ENCODE measurements at places on chromosomes 3 and 15.

- DNase-seq = no peak
These were observed 18.5 kb upstream of the C3orf62 start for GRCh38 chr3:49295489-49296058.

- no peak for DNase-seq
These were observed 2.9 kb upstream of the MKRN2 start for GRCh38 chr3:12553921-12554391.

DNA sequence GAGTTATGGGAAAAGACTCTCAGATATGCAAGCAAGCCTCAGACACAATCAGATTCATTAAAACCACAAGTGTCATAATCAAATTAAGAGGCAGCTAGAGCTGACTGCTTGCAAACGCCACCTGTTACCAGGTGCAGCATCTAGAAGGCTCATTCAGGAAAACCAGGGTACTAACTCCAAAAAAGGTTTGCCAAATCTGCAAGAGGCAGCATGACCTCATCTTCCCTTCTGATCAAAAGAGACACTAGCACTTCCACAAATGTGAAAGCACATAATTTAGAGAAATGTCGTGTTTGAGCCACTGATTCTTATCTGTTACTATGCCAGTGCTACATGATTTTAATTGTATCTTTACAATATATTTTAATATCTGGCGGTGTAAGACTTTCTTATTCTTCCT, 123.3 kb upstream of the NANOGP8 start:
- DNase-seq = no peak

DNA sequence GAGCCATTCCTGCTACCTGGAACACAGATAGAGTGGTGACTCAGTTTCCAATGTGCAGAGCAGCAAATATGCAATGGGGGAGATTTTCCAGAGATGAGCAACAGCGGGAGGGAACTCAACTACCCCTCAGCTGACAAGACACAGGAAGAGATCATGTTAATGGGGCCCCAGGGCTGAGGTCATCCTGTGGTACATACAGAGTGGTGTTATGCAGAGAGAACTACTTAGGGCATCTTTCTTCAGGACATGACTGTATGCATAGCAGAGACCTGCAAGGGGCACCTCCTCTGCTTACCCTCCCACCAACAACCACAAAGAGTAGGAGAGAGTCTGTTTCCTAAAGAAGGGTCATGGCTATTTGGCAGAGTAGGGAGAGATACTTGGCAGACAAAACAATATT, 6.8 kb upstream of the TBC1D5 start:
- no peak for DNase-seq

DNA sequence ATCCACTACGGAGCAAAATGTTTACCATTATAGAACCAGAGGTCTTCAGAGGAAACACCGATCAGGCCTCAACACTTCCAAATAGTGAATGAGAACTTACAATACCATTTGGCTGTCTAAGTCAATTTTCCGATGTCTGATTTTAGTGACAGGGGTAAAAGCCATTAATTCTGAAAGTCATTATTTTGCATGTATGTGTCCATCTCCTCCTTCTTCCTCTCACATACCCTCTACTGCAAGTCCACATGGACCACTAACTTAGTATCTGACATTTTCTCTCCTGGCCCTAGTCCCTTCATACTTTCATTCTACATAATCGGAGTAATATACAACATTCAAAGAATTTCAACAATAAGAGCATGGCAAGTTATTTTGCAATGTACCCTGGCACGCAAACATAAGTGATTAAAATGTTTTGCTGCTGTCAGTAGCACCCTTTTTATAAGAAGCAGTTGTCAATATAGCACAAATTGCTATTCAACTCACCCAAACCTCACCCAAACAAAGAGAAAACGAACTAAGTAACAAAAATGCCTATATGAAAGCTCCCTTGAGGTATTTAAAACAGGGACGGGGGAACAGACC, 1.9 kb downstream of the TOP2B start:
- DNase-seq = no peak

DNA sequence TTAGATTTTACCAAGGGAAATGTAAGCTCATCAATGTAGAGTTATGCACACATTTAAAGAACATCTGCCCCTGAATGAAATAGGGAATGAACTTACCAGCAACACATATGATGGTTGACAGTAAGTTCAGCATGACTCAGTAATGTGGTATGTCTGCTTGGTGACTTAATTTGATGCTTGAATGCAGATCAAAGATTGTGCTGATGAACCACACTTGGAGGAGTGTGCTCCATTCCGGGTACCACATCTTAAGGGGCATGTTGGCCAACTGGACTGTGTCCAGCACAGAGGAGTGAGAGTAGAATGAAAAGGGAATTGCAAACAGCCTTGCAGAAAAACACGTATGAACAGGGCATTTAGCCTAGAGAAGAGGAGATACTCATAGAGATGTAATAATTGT, 171.0 kb upstream of the RARB start:
- DNase-seq = no peak

GRCh38 chr15:71055461-71055860, 59.8 kb upstream of the THSD4 start:
- no peak for DNase-seq
